ENCODE measurements at places on chromosomes 12 and 14.
A peak's percentile ranks its signal among the peaks of the same experiment; 100 is the strongest.

DNA sequence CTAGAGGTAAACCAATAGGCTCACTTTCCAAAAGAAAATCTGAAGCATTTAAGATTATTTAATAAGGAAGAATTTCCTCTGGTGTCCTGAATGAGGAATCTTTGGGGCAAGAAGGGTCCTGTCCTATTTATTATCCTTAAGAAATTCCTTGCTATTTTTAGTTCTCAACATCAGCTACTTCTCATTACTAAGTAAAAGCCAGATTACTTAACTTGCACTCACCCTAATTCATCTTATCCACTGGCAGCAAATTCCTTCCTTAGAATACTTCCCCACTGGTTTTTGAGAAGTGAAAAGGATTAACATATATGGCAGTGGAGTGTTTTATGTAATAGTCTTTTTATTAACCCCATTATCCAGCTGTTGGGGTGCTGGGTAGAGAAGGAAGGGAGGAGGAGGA lies 767.7 kb downstream of the DIO2 start:
- DNase-seq = no peak

DNA sequence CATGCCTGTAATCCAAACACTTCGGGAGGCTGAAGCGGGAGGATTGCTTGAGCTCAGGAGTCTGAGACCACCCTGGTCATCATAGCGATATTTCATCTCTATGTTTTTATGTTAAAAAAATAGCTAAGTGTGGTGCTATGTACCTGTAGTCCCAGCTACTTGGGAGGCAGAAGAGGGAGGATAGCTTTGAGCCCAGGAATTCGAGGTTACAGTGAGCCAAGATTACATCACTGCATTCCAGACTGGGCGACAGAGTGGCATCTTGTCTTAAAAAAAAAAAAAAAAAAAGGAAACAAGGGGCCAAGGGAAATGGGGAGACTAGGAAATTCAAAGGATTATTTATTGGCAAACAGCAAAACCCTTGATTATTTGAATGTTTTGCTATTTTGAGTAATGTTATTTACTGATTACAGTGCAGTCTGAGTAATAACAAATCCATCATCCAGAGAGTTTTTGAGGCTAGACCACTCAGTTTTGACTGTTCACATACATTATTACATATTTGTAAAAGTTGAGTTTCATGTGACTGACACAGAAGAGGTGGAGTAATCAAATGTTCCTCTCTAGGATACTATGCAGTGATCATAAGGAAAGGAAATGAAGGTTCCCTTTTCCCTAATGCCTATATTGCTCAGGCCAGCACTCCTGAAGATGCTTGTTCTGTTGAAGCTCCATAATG lies 40.8 kb downstream of the PRKCH start:
- DNase-seq = no peak

DNA sequence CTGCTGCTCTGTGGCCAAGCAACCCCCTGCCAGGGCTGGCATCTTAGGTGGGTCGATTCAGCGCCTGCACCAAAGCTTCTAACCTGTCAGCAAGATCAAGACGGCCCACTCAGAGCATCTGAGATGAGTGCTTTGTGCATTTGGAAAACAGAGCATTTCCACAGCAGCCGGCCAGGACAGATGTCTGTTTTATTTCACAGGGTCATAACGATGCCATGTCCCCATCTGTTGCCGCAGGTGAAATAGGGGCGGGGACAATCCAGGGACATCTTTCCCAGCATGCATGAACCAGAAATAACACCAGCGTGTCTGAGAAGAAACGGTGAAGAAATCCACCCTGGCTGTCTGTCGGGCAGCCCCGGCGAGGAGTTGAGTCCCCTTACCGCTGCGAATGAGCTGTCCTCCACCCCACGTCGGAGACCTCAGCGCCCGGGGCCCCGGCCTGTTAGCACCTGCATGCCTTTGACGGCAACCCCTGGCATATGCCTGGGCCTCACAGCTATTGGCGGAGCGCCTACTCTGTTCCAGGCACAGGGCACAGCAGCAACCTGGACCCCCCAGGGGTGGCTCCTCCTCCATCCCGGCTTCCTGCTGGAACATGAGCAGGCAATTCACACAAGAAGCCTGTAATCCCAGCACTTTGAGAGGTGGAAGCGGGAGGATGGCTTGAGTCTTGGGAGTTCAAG lies 30.6 kb upstream of the ULK1 start:
- DNase-seq = no peak

DNA sequence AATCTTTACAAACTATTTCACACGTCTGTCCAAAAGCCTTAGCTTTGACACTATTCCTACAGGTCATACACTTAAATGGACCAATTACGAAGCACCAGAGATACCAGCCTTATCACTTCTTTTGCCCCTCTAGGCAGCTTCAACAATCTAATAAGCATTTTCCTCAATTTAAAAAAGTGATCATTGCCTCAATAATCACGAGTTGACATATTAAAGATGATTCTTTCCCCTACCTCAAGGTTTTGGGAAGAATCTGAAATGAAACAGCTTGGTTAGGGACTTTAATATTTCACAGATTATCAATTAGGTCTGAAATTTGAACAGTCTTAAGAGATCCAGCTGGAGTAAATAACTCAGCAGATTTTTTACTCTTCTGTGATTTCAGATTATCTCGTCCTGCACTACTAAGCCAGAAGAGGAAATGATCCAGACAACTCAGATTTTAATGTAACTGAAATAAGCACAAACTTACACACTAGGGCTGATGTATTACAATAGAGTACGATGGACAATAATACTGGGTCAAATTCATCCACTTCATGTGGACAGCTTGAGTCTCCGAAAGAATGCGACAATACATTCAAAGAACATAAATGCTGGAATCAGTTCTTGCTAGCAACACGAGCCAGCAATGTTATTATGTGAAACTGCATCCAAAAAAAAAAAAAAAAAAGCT lies 15.9 kb downstream of the UBE2N start:
- no peak for DNase-seq

GRCh38 chr14:56666716-56667115 lies 87.1 kb downstream of the TMEM260 start:
- no peak for DNase-seq

DNA sequence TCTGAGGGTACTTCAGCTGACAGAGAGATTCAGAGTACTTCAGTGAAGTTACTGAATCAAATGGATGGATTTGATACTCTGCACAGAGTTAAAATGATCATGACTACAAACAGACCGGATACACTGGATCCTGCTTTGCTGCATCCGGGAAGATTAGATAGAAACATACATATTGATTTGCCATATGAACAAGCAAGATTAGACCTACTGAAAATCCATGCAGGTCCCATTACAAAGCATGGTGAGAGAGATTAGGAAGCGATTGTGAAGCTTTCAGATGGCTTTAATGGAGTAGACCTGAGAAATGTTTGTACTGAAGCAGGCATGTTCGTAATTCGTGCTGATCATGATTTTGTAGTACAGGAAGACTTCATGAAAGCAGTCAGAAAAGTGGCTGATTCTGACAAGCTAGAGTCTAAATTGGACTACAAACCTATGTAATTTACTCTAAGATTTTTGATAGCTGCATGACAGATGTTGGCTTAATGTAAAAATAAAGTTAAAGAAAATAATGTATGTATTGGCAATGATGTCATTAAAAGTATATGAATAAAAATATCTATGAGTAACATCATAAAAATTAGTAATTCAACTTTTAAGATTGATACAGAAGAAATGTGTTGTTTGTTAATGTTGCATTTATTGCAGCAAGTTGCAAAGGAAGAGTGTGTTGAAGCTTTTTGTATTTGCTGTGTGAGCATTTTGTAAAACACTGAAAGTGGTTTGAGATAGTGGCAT lies 136.1 kb upstream of the RAP1B start:
- no peak for DNase-seq

DNA sequence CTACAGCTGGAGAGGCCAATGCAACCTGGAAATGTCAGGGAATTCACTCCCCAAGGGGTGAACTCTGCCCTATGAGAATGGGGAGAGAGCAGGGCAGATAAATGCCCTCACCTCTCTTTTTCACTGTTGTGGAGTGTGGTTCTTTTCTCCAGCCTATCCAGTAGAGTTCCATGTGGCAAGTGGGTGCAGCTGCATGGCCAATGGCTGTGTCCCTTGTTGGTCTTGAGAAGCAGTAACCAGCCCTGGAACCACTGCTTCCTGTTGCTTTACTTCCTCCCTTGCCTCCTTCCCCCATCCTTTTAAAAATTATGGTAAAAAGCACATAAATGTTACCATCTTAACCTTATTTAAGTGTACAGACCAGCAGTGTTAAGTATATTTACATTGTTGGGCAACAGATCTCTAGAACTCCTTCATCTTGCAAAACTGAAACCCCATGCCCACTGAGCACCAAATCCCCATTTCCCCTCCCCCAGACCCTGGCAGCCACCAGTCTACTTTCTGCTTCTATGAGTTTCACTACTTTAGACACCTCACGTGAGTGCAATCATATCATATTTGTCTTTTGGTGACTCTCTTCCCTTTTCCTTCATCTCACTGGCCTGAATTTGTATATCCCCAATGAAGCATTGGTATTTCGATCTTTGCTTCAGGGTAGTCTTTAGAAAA lies 77.0 kb upstream of the GRIP1 start:
- no peak for DNase-seq

DNA sequence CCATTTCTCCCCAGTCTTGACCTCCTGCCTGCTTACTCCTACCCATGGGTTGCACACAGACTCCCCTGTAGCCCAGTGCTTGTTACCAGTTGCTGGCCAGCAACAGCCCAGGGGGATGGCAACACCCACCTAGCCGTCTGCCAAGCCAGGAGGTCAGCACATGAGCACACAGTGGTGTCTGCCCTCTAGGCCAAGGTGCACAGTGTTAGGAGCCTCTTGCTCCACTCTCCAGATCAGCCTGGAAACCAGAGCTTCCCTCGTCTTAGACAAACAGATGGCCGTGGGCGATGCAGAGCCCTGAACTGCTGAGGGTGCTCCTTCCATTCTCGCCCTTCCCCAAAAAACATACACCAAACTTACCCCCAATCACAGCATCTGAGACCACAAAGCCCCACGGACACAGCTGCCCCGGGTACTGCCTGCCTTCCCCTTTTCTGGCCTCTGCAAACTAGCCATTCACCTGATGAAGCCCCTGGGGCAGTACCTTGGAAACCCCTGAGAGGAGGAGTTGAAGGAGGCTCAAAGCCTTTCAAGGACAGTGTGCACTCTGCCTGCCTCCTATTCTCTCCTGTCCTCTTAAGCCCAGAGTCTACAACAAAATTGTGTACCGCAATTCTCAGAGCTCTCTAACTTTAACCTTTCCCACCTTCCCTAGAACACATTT lies 1.0 kb upstream of the GPD1 start:
- no peak for DNase-seq

DNA sequence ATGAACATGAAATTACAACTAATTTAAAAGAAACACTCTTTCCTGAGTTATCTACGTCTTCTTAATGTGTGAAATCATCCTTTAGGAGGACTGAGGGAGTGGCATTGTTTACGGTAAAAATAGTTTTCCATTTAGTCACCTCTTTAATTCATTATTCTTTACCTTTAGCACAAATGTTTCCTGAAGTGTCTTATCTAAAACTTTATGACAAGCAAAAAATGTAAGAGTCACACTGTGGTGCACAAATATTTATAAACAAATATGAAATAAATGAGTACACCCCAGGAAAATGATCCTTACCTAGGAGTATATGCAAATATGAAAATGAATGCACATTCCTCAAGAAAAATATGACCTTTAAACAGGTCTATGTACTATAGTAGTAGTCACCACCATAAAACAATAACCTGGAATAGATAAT lies 104.6 kb downstream of the PTPRR start:
- no peak for DNase-seq

DNA sequence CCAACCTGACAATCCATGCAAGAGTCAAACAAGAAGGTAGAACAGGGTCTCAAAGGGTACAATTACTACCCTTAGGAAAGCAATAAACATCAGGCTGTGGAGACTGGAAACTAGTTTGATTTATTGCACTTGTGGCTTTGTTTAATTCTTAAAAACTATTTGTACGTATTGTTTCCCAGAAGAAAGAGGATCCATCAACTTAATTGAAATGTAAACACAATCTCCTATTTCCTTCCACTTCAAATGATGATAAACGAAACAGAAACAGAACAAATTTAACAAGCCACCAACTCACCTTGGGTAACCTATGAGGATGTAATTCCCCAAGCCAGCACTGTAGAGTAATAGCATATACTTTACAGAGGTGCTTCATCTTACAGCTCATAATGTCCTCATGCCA lies 8.0 kb downstream of the STXBP6 start:
- no peak for DNase-seq

GRCh38 chr12:16385782-16386646 lies 38.6 kb downstream of the MGST1 start:
- peak; percentile 27 for DNase-seq

DNA sequence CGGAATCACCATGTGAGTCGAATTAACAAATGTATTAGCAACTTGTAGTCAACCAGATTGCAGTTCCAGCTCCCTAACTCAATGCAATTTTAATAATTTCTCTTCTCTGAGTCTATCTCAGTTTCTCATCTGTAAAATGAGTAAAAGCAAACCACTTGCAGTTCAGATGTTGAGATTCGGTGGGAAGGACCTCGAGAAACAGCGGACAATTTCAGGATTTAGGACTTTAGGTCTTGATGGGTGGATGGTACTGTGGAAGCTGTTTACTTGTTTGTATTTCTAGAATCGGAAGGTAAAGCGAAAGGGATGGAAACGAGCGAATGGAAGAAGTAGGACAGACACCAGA lies 510 bp upstream of the TTC8 start:
- no peak for DNase-seq

GRCh38 chr14:92600318-92601053 lies 86.9 kb downstream of the RIN3 start:
- DNase-seq = no peak

- no peak for DNase-seq
These were observed 62.7 kb downstream of the C2CD5 start for GRCh38 chr12:22481547-22482104.

GRCh38 chr12:129202109-129202814 lies 349.0 kb downstream of the GLT1D1 start:
- no peak for DNase-seq

GRCh38 chr12:13713556-13714410 lies 267.6 kb downstream of the GRIN2B start:
- DNase-seq = no peak

DNA sequence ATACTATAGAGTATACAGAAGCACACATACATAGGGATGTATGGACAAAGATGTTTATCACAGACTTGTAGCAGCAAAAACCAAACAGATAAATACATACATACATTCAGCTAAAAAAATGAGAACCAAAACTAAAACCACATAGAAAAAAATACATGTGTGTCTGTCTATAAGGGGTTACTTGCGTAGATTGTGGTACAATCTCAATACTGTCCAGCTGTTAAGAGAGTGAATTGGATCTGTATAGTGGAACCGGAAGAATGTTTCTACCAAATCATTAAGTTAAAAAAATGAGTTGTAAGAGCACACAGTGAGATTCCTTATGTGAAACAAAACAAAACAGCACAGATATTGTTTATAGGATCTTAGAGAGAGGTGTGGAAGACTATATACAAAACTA lies 44.2 kb upstream of the DCD start:
- no peak for DNase-seq

- DNase-seq = no peak
These were observed 82.7 kb upstream of the OTX2 start for GRCh38 chr14:56892959-56893358.

Measured in substantia nigra (tissue), 51 donors.